ENCODE measurements at places on chromosomes 4 and X. TPM values are rescaled to one million over a fixed set of nuclear protein-coding genes. Genes with fewer than 3 reads are reported as not detected.

- DNase-seq: no peak
Observed at GRCh38 chr4:80926891-80927290, 103.6 kb upstream of the BMP3 start.

- DNase-seq: peak; percentile 7
Observed at GRCh38 chrX:1903236-1903935, 288.5 kb downstream of the ASMT start.

DNA sequence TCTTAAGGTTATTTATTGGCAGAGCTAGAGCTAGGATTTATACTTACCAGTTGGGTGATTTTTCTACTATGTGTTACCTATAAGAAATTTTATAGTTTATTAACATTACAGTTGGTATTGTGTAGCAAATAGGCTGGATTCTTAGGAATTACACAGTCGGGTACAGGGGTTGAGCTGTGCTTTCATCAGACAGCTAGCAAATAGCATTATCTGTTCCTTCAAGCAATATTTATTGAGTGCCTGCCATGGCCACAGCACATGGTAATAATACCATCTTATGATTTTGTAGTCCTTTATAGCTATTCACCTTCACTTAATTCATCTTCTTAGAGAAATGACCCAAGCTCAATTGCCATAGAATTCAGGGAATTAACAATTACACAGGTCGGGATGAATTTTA is 109.4 kb upstream of the PACRGL start:
- no peak for DNase-seq

GRCh38 chr4:169175476-169175875 is 95.3 kb downstream of the SH3RF1 start:
- no peak for DNase-seq

GRCh38 chr4:6900956-6901355 is 8.7 kb upstream of the TBC1D14 start:
- no peak for DNase-seq

DNA sequence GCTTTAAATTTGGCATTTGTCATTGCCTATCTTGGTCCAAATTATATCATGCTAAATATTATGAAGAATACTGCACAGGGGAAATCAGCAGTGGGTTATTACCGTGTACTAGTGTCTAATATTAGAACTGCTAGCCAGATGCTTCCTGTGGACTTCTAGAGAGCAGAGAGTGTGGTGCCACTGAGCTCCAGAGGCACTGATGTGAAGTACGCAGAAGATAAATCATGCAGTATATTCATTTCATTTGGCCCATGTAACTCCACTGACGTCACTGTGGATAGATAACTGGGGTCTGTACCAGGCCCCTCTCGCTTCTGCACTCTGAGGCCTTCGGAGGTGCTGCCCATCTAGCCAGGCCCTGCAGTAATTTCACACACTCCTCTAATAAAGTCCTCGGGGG is 80.0 kb downstream of the ALPK1 start:
- no peak for DNase-seq

DNA sequence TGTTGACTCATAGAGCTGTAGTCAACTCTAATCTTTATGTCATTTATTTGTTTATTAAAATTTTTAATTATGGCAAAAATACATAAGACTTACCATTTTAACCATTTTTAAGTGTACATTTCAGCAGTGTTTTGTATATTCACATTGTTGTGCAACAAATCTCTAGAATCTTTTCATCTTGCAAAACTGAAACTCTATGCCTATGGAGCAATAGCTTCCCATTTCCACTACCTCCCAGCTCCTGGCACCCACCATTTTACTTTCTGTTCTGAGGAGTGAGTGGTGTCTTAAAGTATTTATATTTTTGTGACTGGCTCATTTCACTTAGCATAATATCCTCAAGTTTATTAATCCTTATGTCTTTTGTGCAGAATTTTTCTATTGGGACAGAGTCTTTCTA is 181.0 kb downstream of the GPAT3 start:
- DNase-seq: peak; percentile 34

GRCh38 chr4:94519019-94519418 is 67.3 kb downstream of the PDLIM5 start:
- DNase-seq: no peak

The IQCM gene
- not detected for total RNA-seq

The NDNF gene
- total RNA-seq: 0.32 TPM

DNA sequence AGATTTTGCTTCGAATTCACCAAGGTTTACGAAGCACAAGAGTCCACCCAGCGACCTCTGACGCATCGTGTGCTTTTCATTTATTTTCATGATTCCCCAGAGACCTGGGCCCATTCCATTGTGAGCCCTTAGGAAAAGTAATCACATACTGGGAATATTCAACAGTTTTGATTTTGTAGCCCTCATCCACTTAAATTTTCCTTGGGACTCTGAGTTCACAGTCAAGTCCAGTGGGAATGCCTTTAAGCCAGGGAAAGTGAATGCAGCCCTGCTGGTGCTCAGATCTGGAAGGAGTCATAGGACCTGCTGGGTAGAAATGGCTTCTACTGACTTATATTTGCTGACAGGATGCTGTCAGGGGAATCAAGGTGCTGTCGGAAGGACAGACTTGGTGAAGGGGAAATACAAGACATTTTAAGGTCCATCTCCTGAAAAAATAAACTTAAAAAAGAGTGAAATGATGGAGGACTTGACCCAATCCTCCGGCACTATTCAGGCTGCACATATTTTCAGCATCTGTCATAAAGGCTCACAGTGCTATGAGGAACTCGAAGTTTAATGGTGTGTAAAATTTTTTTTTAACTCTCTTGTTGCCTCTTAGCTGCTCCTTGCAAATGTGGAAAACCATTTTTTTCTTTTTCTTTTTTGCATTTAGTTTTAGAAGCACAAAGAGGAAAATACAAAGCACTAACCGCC is 204.9 kb downstream of the MID1 start:
- peak; percentile 37 for DNase-seq

DNA sequence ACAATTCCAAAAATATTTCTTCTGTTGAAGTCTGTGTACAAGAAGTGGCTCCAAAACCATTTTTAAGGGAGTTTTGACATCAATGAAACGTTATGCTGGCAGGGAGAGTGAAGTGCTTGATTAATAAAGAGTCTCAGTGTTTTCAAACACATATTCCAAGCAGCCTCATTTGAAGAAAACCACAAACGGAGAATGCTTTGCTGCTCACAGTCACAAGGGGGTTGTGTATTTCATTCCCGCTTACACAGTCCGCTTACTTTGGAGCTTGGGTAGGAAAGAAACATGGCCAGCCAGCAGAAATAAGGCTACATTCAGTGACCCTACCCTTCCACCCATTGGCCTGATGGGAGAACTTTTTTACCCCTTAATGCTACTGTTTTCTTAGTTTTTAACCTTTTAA is 586.2 kb downstream of the RAB28 start:
- no peak for DNase-seq

GRCh38 chr4:952881-953573 is 20.3 kb downstream of the DGKQ start:
- DNase-seq: no peak

Measured in fibroblast of villous mesenchyme (primary cell).